ENCODE measurements at places on chromosomes 6 and 20.

- DNase-seq, result no peak
Measured at GRCh38 chr20:45368221-45368980, 5.4 kb downstream of the SYS1 start.

- DNase-seq, result peak; percentile 21
Measured at GRCh38 chr6:100663219-100663863, 198.6 kb upstream of the SIM1 start.

DNA sequence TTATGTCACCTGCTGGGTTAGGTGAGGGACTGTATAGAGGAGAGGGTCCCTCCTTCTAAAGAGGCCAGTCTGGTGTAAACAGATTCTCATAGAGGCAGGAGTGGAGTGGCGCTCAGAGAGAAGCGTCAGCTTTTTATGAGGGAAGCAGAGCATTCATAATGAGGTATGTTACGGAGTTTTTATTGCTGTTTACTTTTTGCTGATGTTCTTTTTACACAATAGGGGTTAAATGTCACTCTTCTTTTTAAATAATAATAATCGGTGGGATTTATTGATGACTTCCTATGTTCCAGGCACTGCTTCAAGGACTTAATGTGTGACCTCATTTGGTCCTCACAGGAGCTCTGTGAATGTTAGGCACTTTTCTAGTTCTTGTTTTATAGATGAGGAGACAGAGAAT is 79.9 kb downstream of the L3MBTL3 start:
- no peak for DNase-seq

DNA sequence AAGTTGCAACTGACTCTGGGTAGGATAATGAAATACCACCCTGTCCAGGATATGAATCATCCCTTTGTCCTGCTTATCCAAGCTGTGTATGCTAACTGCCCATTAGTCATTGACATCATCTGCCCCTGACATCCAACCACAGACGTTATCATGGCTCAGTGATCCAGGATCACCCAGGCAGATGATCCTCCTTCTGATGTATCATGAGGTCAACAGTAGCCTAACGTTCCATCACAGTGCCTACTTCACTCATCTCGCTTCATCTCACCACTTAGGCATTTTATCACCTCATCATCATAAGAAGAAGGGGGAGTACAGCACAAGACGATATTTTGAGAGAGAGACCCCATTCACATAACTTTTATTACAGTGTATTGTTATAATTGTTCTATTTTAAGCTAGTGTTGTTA is 13.4 kb upstream of the BTN3A2 start:
- DNase-seq, result peak; percentile 84

DNA sequence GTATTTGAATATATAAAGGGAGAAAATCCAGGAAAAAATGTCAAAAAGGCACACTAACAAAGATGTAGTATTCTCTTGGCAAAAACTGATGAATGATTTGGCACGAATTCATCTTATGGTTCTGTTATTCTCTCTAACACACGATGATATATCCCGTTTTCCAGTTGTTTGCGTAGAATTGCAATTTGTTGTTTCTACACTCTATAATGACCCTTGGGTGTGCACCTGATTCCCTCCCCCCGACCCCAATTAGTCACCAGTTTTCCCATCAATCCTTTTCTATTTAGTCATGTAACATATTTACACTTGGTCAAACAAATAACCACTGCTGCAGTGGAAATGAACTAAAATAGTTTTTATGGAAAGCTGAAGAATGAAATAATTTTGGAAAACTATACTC is 1.5 kb upstream of the ARID1B start:
- DNase-seq, result no peak

DNA sequence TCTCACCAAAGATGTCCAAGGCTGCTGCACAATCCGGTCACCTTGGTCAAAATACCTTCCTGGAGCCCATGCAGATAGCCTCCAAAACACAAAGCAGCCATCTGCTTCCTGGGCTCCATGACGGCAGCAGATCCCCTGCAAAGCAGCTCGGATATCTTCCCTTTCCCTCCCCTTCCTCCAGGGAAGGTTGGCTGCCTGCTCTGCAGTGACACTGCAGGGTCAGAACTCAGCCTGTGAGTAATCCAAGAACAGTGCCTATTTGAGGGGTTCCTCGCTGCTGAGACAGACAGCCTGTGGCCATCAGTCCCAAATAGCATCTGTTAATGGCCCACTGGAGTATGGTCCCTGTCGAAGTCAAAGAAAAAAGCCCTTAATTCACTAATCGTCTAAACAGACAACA is 270.8 kb downstream of the PREX1 start:
- no peak for DNase-seq

DNA sequence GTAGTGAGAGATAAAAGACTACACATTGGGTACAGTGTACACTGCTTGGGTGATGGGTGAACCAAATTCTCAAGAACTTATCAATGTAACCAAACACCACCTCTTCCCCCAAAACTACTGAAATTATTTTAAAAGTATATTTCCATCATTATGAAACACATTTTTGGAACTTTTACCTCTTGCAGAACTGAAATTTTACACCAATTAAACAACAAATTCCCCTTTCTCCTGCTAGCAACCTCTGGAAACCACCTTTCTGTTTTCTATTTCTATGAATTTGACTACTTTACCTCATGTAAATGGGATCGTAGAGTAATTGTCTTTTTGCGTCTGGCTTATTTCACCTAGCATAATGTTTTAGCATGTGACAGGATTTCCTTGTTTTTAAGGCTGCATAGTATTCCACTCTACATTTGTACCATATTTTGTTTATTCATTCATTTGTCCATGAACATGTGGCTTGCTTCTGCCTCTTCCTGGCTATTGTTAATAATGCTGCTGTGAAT is 149.9 kb upstream of the PHACTR1 start:
- DNase-seq, result no peak

DNA sequence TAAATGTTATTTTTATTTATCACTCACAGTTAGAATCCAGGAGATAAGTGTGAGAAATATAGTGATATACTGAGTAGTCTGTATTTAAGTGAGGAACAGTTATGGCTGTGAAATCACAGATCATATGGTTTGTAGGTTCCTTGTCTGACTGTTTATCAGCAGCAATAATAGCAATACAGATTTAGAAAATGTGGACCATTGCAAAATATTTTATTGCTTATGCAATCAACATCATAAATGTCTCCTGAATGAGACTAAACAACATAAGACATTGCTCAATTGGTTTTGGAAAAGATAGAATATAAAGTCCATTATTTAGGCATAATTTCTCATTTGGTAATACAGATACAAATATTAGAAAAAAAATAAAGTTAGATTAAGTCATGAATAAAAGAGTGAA is 43.7 kb downstream of the CCDC170 start:
- DNase-seq, result no peak

DNA sequence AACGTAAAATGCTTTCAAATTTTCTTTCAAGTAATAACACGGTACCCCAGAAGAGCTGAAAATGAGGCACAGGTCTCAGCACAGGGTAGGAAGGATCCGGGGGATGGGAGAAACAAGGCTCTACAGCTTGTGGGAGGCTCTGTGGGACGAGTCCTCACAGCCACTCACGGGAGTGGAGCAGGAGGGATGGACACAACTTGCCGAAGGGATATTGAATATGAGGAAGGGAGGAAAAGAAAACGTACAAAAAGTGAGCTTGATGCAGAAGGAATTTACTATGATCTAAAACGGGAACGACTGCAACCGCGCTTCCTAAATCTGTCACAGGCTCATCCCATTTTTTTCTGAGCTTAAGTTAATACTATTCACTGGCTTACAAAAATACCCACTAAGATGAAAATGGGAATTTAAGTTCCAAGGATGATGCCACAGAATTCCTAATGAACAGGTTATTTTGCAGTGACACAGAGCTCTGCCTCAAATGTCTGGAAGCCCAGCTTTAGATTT is 72.9 kb downstream of the FYN start:
- no peak for DNase-seq
